ENCODE measurements at places on chromosomes 2 and 18.
A peak's percentile ranks its signal among the peaks of the same experiment; 100 is the strongest.

GRCh38 chr2:127853671-127854070 is 4.3 kb downstream of the POLR2D start:
- no peak overlapping the region for H3K4me3 ChIP-seq
- DNase-seq = no peak
- peaks cover 15% of the 10 kb centered on the region for H3K36me3 ChIP-seq
- no peak overlapping the region for H3K27ac ChIP-seq

DNA sequence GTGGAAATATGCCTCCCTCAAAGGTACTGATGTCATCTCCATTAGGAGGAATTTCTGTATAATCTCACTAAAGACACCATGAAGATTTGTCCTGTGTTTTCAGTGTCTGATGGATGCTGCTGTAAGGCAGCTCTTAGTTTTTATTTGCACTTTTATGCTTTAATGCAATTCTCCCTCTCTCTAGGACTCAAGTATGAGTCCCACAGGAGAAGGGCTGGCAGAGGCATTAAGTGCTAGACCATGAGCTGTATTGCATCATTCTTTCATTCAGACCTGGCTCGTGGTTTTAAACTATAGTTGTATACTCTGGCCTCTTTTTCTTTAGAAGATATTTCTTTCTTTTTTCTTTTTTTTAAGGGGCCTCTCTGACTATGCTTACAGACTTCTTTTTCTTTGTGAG is 805.6 kb downstream of the DPP10 start:
- no peak for DNase-seq
- H3K27ac ChIP-seq = no peak overlapping the region
- no peaks in the 10 kb centered on the region for H3K36me3 ChIP-seq
- no peaks in the 10 kb centered on the region for H3K27me3 ChIP-seq
- no peak overlapping the region for H3K4me3 ChIP-seq

DNA sequence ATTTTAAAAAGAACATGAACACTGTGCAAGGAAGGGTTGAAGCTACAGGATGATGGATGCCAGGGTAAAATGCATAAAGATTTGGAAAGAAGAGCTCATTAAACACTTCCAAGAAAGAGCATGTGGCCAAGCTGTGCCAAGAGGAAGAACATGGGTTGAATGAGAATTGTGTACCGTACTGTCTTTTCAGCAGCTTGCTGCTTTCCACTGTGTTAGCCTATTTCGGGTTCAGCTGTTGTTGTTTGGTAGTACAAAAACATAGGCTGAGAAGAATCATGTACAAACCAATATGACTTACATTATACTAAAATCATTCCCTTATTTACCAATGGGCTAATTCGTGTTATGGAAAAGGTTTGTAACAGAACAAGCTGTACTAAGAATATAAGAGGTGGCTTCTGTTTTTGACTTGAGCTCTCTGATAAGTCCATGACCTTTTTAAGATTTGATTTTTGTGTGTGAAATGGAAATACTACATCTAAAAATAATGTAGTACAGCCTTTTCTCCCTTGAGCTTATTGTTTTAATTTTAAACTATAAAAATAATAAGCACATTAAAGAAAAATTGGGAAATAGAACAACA is 188.3 kb upstream of the STON1 start:
- peaks cover 16% of the 10 kb centered on the region for H3K4me1 ChIP-seq
- H3K27me3 ChIP-seq = no peaks in the 10 kb centered on the region
- H3K27ac ChIP-seq = peak overlapping the region; percentile 18
- peaks cover 22% of the 10 kb centered on the region for H3K36me3 ChIP-seq

DNA sequence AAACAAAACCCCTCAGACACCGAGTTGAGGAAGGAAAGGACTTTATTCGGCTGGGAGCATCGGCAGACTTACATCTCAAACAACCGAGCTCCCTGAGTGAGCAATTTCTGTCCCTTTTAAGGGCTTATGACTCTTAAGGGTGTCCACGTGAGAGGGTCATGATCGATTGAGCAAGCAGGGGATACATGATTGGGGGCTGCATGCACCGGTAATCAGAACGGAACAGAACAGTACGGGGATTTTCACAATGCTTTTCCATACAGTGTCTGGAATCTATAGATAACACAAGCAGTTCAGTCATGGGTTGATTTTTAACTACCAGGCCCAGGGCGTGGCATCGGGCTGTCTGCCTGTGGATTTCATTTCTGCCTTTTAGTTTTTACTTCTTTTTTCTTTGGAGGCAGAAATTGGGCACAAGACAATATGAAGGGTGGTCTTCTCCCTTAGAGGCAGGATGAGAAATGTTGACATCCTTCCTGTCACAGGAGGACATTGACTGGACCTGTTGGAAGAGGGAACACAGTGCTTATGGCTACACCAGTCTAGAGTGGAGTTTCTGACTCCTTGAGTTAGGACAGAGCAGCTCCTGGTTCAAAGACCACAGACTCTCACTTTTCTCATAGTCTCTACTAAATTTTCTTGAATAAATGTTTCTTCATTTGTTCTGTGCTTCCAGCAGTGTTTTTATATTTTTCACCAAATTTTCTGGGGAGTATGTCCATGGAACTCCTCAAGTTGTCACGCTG is 35.8 kb downstream of the SPOPL start:
- DNase-seq = no peak
- H3K27ac ChIP-seq = peak overlapping the region; percentile 70
- no peaks in the 10 kb centered on the region for H3K27me3 ChIP-seq
- peaks cover 40% of the 10 kb centered on the region for H3K36me3 ChIP-seq
- H3K4me1 ChIP-seq = peaks cover 41% of the 10 kb centered on the region

GRCh38 chr2:148273158-148273691 is 252.3 kb downstream of the MBD5 start:
- no peaks in the 10 kb centered on the region for H3K27me3 ChIP-seq
- H3K27ac ChIP-seq = no peak overlapping the region
- peaks cover 23% of the 10 kb centered on the region for H3K36me3 ChIP-seq
- H3K4me1 ChIP-seq = peaks cover 4% of the 10 kb centered on the region

GRCh38 chr2:239341146-239341732 is 59.6 kb downstream of the HDAC4 start:
- H3K27ac ChIP-seq = no peak overlapping the region
- H3K4me3 ChIP-seq = no peak overlapping the region
- H3K27me3 ChIP-seq = no peaks in the 10 kb centered on the region
- DNase-seq = no peak
- peaks cover 14% of the 10 kb centered on the region for H3K4me1 ChIP-seq

GRCh38 chr2:72033636-72034035 is 114.0 kb downstream of the CYP26B1 start:
- no peaks in the 10 kb centered on the region for H3K4me1 ChIP-seq
- DNase-seq = no peak
- peaks cover 7% of the 10 kb centered on the region for H3K27me3 ChIP-seq

DNA sequence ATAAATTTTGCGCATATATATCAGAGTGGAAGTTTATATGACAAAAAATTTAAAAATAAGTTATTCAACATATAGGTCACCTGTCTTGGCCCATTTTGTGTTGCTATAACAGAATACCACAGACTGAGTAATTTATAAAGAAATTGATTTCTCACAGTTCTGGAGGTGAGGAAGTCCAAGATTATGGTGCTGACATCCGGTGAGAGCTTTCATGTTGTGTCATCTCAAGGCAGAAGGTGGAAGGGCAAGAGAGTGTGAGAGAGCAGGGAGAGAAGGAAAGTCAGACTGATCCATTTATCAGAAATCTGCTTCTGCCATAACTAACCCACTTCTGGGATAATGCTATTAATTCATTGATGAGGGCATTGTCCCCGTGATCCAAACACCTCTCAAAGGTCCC is 9.0 kb upstream of the FEZ2 start:
- no peak for DNase-seq
- no peaks in the 10 kb centered on the region for H3K4me1 ChIP-seq
- peaks cover 8% of the 10 kb centered on the region for H3K27me3 ChIP-seq
- no peak overlapping the region for H3K4me3 ChIP-seq
- no peaks in the 10 kb centered on the region for H3K36me3 ChIP-seq
- no peak overlapping the region for H3K27ac ChIP-seq

DNA sequence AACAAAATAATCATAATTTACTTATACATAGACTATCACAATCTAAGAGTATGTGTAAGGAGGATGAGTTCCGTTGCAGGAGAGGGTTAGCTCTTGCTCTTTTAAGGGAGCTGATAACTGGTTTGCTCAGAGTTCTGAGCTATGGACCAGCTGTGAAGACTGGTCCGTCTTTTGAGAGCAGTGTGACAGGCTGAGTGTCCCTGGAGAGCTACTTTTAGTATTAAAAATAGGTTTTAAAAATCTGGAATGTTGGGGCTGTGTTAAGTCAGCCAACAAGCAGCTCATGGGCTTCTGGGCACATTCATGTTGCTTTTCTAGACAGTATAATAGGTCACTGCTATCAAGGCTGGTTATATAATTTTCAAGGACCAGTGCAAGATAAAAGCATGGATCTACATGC is 41.5 kb upstream of the TMEM131 start:
- DNase-seq = no peak
- H3K27me3 ChIP-seq = no peaks in the 10 kb centered on the region
- H3K36me3 ChIP-seq = no peaks in the 10 kb centered on the region
- no peak overlapping the region for H3K4me3 ChIP-seq
- H3K4me1 ChIP-seq = peaks cover 21% of the 10 kb centered on the region

GRCh38 chr2:190561094-190561493 is 26.6 kb upstream of the NEMP2 start:
- H3K36me3 ChIP-seq = no peaks in the 10 kb centered on the region
- DNase-seq = no peak
- peaks cover 3% of the 10 kb centered on the region for H3K4me1 ChIP-seq
- no peak overlapping the region for H3K4me3 ChIP-seq

GRCh38 chr18:21903709-21904108 is 163.1 kb downstream of the MIB1 start:
- H3K4me3 ChIP-seq = no peak overlapping the region
- no peak for DNase-seq
- H3K27ac ChIP-seq = no peak overlapping the region
- H3K36me3 ChIP-seq = no peaks in the 10 kb centered on the region

DNA sequence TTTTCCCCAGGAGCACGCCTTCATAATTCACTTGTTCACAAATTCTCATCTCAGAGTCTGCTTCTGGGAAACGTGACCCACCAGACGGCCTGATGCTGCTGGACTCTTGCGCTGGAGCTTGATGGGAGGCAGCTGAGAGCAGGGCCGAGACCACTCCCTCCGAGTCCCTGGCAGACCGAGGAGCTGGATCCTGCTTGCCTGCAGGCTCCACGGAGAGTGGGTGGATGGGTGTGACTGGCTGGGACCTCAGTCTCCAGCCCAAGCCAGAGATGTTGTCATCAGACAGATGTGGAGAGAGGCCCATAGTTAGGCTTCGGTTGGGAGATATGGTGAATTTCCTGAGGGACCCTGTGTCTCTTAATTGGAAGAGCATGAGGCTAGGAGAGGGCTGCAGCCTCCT is 76.4 kb downstream of the TSN start:
- no peak overlapping the region for H3K27ac ChIP-seq
- H3K4me1 ChIP-seq = no peaks in the 10 kb centered on the region
- DNase-seq = no peak

GRCh38 chr18:77199707-77200106 is 49.9 kb upstream of the GALR1 start:
- H3K27ac ChIP-seq = no peak overlapping the region
- peaks cover 11% of the 10 kb centered on the region for H3K27me3 ChIP-seq
- no peak overlapping the region for H3K4me3 ChIP-seq
- DNase-seq = no peak
- H3K4me1 ChIP-seq = no peaks in the 10 kb centered on the region
- H3K36me3 ChIP-seq = no peaks in the 10 kb centered on the region

- no peak for DNase-seq
- H3K4me1 ChIP-seq = peaks cover 4% of the 10 kb centered on the region
- H3K4me3 ChIP-seq = no peak overlapping the region
- H3K36me3 ChIP-seq = no peaks in the 10 kb centered on the region
These were observed 1696.3 kb upstream of the TMEFF2 start for GRCh38 chr2:193891023-193891422.

- no peaks in the 10 kb centered on the region for H3K4me1 ChIP-seq
- no peak overlapping the region for H3K4me3 ChIP-seq
- H3K36me3 ChIP-seq = peaks cover 11% of the 10 kb centered on the region
These were observed 162.2 kb upstream of the TACR1 start for GRCh38 chr2:75361486-75361885.

DNA sequence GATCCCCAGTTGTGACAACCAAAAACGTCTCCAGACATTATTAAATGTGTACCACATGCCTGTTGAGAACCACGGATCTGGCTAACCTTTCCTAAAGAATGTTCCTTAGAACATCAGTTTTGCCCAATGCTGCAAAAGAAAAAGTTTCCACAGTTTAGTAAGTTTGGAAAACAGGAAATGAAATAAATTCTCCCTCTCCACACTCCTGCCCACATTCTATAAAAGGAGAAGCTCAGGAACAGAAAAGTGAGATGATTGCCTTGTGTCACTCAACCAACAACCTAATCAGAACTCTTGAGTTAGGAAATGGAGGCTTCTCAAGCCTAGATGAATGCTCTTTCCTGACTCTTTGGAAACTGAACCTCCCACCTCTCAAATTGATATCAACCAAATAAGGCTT is 56.1 kb upstream of the NFE2L2 start:
- peaks cover 9% of the 10 kb centered on the region for H3K36me3 ChIP-seq
- H3K27ac ChIP-seq = no peak overlapping the region
- no peaks in the 10 kb centered on the region for H3K4me1 ChIP-seq
- no peak overlapping the region for H3K4me3 ChIP-seq
- H3K27me3 ChIP-seq = no peaks in the 10 kb centered on the region
- no peak for DNase-seq

DNA sequence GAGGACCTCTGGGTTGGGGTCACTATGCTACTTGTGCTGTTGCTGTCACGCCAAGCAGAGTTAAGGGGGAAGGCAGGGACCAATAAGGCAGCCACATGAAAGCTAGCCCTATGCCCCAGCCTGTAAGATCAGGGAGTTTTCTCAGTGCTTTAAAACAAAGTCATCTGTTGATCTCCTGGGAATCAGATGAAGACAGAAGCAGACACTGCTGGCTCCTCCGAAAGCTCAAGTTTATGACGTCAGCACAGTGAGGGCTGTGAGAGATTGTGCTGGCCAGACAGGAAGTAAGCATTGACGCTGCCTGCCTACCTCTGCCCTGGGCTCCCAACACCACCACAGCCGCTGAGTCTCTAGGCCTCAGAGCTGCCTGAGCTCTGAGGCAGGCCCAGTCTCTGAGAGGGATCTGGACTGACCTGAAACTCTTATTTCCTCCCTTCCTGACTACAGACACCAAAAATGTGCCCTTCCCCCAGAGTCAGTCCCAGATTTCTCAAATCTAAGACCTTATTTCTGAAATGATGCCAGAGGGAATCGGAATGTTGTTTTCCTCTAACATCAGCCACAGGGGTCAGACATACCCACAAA is 118.1 kb upstream of the EPAS1 start:
- no peak for DNase-seq
- H3K27ac ChIP-seq = no peak overlapping the region
- no peak overlapping the region for H3K4me3 ChIP-seq
- peaks cover 5% of the 10 kb centered on the region for H3K4me1 ChIP-seq

DNA sequence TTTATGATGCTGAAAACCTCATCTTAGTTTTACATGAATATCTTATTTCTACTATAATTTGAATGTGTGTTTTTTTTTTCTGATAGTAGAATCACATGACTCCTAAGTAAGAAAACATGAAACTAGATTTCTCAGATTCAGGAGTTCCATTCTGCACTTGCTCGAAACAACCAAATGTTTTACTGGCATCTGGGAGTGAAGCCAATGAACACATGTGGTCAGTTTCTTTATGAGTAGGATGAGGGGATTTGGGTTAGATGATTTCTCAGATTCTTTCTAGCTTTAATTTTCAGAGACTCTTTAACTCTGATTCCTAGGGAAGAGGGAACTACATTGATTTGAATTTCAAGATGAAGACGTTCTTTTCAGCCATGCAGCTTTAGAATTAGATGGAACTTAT is 225.0 kb upstream of the NT5C1B start:
- H3K4me3 ChIP-seq = no peak overlapping the region
- no peaks in the 10 kb centered on the region for H3K27me3 ChIP-seq
- H3K27ac ChIP-seq = no peak overlapping the region
